Amniotic epithelial cell (primary cell): ENCODE measurements at places on chromosomes 7 and 10.

DNA sequence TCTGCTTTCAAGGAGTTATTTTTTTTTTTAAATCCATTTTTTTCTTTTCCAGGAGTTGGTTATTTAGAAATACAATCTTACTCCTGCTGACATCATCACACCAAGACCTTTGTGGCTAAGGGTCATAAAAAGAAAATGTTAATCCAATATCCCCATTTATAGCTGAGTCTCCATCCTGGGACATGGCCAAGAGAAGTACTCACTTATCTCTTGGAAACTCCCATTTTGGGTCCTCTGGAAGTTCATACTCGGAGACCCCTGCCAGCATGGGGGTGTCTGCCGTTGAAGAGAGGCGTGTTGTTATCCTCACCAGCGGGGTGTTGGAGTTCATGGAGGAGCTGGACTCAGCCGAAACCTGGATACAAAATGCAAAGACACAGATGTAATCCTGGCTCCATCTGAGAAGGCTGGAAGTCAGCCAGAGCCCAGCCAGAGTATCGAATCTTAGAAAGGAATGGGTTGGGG lies 94.6 kb downstream of the FGFR2 start:
- no peak for DNase-seq

DNA sequence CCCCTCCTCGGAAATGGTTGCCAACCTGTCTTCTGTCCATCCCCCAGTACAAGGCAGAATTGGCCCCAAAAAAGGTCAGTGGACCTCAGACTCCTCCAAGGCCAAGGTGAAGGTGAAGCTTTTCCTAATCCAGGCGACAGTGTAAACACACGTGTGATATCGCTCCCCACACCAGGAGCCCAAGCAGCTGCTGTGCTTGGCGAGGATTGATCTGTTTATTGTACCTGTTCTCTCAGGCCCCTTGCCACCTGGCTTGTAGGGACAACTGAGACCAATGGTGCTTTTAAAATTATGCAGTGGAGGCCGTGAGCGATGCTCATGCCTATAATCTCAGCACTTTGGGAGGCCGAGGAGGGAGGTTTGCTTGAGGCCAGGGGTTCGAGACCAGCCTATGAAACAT lies 66.1 kb upstream of the GTF2IRD1 start:
- no peak for DNase-seq

- no peak for DNase-seq
Observed at GRCh38 chr10:1546431-1547110, 190.8 kb downstream of the ADARB2 start.

- no peak for DNase-seq
Observed at GRCh38 chr7:15131661-15132060, 229.1 kb upstream of the DGKB start.

DNA sequence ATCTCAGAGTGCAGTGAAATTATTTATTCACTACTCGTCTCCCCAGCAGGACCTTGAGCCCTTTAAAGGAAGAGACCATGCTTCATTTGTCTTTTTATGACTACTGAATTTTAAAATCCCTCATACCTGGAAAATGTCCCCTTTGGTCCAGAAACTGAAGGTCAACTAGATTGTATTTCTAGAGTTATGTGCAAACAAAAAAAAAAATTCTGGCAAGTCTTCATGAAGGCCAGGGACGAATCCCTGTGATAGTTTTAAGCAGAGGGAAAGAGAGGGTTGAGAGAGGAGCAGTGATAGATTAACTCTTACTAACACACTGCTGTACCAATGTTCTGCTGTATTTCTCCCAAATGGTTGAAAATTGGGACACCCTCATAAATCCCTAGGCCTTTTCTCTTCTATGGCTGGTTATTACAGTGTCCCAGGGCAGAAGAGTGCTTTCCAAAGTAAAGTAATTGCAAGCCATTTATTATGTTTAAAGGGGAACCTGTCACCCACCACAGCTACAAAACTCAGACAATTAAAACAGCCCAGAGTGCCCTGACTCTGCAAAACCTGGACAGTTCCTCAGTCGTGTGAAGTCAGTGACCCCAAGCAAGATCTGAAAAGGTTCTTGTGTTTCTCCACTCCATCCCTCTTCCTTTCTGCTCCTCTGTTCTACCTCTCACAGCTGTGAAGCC lies 182.8 kb upstream of the AOAH start:
- DNase-seq, result no peak

- DNase-seq, result peak; percentile 44
Observed at GRCh38 chr10:110790913-110791506, 80.7 kb upstream of the PDCD4 start.

DNA sequence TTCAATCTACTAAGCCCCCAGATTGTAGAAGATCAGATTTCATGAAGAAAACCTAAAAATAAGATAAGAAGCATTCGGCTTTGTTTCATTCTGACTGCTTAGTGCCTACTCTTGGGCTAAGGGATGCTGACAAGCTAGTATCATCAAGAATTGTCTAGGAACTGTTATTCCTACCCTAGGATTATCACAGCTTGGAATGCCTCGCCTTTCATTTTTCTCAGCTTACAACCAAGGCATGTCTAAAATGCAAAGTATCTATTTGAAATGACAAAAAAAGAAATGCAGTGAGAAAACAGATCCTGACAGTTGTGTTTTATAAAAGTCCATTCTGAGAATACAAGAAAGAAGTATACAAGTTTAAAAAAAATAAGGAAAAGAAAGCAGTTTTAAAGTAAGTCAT lies 441.0 kb downstream of the KCNMA1 start:
- DNase-seq, result no peak

GRCh38 chr7:117505238-117505637 lies 25.4 kb downstream of the CFTR start:
- DNase-seq, result no peak

GRCh38 chr7:84735011-84735410 lies 451.8 kb downstream of the SEMA3D start:
- DNase-seq, result no peak

GRCh38 chr7:157829491-157829890 lies 492.7 kb downstream of the DNAJB6 start:
- DNase-seq, result no peak

- DNase-seq, result no peak
Observed at GRCh38 chr7:39958038-39958437, 8.0 kb downstream of the CDK13 start.

GRCh38 chr7:67738958-67739357 lies 742.3 kb downstream of the TYW1 start:
- DNase-seq, result peak; percentile 1

DNA sequence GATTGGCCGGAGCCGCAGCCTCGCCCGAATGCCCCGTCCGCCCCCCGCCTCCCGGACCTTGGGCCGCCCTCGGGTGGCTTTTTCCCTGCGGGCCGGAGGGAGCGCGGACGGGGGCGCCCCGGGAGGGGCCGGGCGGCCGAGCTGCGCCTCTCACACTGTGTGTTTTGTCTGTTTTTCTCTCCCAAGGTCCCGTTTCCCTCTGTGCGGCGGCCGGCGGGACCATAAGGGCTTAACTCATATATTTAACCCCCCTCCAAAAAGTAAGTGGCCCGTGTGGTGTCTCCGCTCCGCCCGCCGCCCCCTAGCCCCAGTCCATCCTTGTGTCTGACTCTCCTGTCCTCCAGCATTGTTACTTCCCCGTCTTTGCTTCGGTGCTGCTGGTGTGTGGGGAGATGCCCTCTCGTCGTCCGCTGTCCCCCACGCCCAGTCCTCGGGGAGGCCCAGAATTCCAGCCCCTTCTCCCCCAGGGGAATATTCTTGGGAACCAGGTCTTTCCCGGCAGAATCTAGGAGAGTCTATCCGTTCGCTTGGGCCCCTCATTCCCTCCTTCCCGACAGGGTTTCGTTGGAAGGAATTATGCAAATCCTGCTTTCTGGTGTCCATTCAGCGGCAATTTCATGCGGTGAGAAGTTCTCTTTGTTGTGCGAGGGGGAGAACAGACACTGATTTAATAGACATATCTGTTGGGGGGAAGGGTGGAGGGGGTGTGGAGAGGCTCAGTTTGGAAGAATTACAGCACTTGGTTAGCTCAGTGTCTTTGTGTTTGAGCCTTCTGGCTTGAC lies 1.3 kb downstream of the LCOR start:
- peak; percentile 54 for DNase-seq

GRCh38 chr7:82156168-82156567 lies 287.4 kb downstream of the CACNA2D1 start:
- no peak for DNase-seq

GRCh38 chr10:12299222-12299965 lies 50.0 kb upstream of the CAMK1D start:
- DNase-seq, result no peak

- no peak for DNase-seq
Observed at GRCh38 chr10:49058463-49059255, 56.7 kb downstream of the VSTM4 start.

GRCh38 chr7:96499532-96499931 lies 177.6 kb upstream of the SLC25A13 start:
- no peak for DNase-seq

- no peak for DNase-seq
Observed at GRCh38 chr7:22727714-22728035, 675 bp downstream of the IL6 start.

DNA sequence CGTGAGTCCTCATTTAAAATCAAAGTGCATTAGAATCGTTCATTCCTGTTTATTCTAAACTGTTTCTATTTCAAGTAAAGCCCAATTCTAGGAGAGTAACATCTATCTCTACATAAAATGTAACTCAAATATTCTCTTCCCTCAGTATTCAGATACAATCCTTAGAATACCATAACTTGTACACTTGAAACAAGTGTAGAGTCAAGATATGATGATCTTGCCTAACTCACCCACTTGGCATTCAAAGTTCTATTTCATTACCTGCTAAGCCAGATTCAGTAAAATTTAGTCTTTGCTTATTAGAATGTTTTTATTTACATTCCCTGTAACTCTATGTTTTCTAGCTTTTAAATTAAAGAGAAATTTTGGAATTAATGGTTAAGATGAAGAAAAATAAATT lies 31.6 kb downstream of the PRPS1L1 start:
- DNase-seq, result no peak

DNA sequence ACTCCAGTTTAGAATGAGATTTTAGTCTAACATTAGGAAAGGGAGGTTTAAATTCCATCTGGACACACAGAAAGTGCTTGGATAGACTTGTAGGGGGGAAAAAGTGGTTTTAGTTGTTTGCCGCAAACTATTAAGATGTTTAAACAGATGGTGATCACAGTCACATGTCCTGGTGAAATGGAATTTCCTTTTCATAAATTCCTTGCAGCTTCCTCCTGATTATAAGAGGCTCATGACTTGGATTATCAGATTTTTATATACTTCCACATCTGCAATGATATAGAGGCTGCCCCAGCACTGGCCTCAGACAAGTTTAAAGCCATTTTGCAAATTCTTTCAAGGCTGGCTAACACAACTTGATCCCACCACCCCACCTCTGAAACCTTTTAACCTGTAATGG lies 106.4 kb upstream of the ARMC3 start:
- peak; percentile 24 for DNase-seq

DNA sequence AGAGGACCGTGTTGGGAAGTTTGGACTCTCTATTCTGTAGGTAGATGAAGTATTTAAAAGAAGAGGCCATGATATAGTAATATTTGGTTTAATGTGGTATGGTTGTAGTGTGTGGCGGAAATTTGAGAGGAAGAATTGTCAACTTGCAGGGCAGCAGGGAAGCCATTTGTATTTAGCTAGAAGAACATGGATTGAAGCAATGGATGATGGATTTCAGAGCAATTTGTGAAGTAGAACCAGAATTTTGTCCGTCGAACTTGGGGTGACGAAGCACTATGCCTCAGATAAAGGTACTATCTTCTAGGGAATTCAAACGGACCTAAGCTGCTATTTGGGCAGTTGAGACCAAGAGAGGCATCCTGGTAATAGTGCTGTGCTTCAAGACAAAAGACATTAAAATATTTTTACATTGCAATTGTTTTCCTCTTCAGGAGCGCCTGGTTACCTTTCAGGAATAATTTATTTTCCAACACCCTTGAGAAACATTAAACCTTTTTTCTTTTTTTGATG lies 615 bp upstream of the WBP1L start:
- DNase-seq, result no peak

DNA sequence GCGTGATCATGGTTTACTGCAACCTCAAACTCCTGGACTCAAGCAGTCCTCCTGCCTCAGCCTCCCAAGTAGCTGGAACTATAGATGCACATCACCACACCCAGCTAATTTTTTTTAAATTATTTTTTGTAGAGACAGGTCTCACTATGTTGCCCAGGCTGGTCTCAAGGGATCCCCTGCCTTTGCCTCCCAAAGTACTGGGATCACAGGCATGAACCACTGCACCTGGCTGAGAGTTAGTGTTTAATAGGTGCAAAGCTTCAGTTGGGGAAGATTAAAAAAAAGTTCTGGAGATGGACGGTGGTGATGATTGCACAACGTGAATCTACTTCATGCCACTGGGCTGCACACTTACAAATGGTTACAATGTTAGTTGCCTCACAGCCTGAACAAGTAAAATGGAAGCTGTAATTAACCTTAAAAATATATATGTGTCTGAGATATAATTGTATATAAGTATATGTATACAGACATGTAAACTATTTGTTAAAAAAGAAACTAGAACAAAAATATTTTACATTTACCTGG lies 106.4 kb upstream of the ZNF438 start:
- DNase-seq, result peak; percentile 47
